ENCODE measurements at places on chromosomes 1 and 21.

GRCh38 chr1:245458234-245458633 lies 303.4 kb downstream of the KIF26B start:
- peak; percentile 73 for DNase-seq

GRCh38 chr1:179925922-179926849 lies 28.4 kb upstream of the CEP350 start:
- peak; percentile 69 for DNase-seq

GRCh38 chr1:59486615-59487014 lies 189.7 kb downstream of the FGGY start:
- DNase-seq, result no peak

DNA sequence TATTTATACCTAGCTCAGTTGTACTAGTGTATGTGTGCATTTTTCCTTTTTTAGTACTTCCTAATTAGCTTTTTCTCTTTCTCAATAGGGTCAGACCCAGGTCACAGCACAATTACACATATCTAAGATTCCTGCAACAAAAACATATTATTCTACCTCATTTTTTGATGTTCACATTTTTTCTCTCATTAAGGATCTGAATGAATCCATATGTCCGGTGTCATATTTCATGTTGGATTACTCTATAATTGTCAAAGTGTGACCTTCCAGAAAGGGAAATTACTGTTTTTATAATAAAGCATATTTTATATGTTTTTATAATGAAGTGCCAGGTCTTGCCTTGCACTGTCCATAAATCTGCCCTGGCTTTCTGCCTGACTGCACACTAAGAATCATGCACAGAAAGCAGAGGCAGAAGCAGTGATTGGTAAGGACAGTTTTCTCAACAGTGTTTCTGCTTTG lies 143.7 kb downstream of the KCNT2 start:
- peak; percentile 40 for DNase-seq

- peak; percentile 84 for DNase-seq
These were observed at the start of gene CAMK2N1 for GRCh38 chr1:20485527-20486456. Gene CAMK2N1 (minus strand): TSS chr1:20486210. CDS start chr1:20485379, 831 bp downstream.

Measured in AG08395 (cell line).